Suppressor macrophage treated with lipopolysaccharide for 1 hour (primary cell): ENCODE measurements at places on chromosomes 4 and X.

GRCh38 chr4:158778156-158778711 lies 9.4 kb downstream of the FNIP2 start:
- DNase-seq: peak; percentile 41

DNA sequence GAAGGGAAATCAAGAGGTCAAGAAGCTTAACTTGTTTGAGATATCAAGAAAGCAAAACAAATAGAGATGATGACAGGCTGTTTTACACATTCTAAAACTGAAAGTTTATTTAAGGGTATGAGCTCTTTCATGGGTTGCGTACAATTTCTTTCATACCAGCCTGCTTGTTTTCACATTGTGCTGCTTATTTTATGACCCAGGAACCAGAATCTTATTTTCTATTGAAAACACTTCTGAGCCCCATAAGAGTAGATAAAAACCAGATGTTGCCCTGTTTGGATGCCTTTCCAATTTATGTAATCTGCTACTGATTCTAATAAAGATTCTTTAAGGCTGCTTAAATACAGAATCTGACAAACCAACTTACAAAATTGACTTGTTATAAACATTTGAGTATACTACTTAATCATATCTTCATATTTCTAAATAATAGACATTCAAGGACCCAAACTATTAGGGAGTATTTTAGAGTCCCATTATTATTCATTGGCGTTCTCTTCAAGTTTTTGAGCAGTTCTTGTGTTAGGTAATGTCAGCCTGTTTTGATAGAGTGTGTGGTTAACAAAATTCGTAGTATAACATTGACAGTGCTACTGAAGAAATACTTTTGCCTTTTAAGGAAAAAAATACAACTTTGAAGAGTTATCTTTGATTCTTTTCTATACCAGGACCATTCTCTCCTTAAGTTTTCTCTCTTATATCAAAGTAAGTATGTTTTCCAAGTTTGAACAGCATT lies 74.4 kb downstream of the PDLIM5 start:
- no peak for DNase-seq

DNA sequence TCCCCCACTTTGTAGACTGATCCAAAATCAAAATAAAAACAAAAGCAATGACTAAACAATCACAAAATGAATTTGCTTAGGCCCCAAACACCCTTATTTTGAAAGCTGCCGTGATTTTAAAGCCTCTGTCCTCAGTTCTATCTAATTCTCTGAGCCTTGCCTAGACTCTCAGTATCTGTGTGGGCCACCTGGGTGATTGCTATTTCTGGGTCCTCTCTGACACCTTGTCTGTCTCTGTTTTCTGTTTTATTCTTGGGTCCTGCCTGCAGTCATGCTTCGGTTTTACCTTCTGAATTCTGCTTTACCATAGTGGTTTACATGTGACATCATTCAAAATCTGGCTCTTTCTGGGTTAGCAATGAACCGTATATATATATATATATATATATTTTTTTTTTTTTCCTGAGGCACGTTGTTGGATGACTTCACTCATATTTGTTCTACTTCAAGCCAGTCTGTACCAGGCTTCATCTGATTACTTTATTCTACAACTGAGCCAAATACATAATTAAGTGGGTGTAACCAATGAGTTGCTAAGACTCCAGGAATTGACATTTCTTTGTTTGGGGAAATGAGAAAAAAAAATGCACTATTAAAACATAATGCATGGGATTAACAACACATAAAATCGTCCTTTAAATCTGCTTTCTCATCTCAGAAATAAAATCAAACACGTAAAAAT lies 710.7 kb upstream of the SLIT2 start:
- DNase-seq: no peak

- DNase-seq: no peak
Observed at GRCh38 chr4:15340332-15340731, 87.5 kb upstream of the C1QTNF7 start.

DNA sequence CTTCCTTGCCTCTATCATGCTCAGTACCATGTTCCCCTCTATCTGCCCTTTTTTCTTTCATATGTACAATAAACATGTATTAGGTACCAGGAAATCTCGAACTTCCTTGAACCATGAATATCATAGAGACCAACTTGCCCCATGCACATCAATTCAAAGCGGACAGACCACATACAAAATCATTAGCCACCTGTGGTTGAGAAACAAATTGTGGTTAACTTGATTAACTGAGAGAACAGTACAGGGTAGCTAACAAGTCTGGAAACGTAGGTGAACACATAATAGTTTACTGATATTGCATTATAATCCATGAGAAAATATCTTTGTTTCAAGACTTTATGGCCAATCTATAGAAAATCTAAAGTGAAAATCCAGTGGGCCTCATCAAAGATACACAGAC lies 8.2 kb downstream of the CASP3 start:
- no peak for DNase-seq

GRCh38 chr4:123399627-123400358 lies 3.2 kb downstream of the SPRY1 start:
- no peak for DNase-seq

DNA sequence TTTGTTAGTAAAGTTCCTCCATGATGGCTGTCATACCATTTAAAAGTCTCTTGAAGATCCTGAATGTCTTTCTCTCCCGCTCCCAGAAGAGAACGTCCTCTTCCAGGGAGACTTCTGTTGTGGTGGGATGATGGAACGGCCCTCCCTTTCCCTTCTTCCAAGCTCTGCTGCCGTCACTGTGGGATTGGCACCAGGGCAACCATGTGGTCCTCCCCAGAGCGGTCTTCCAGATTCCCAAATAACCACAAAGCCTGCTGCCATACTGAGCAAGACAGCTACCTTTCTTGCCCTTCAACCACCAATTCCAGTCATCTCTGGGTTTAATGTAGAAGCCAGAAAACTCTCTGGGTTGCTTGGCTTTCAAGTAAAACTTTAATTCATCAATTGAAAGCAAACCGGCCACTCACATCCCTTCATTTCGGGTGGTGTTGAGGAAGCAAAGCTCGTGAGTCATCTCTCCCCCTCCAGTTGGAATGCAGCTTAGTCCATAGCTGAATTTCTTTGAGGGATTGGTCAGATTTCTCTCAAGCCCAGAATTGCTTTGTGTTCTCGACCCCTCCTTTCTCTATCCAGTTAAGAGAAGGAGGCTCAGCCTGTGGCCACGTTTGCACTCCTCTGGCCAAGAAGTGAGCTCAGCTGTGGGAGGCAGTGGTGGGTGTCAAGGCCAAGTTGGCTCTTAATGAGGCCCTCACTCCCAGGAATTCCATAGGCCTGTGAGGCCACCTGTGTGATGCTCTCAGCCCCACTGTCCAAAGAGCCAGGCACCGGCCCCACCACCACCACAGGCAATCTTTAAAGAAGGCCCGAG lies 36.9 kb downstream of the FHDC1 start:
- DNase-seq: no peak

DNA sequence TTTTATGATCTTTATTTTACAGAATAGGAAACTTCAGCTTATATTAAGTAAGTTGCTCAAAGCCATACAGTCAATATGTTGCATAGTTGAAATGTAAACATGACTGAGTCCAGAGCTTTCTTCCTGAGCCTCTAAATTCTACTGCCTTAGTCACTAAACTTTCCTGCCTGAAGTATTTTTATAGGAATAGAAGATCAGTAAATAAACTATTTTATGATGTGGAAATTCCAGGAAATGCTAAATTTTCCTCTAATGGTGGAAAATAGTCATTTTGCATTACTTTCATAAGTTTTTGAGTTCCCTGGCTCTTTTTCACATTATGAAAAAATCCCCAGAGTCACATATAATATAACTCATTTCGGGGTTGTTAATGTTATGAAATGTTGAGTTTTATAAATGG lies 182.8 kb downstream of the BANK1 start:
- DNase-seq: peak; percentile 52

DNA sequence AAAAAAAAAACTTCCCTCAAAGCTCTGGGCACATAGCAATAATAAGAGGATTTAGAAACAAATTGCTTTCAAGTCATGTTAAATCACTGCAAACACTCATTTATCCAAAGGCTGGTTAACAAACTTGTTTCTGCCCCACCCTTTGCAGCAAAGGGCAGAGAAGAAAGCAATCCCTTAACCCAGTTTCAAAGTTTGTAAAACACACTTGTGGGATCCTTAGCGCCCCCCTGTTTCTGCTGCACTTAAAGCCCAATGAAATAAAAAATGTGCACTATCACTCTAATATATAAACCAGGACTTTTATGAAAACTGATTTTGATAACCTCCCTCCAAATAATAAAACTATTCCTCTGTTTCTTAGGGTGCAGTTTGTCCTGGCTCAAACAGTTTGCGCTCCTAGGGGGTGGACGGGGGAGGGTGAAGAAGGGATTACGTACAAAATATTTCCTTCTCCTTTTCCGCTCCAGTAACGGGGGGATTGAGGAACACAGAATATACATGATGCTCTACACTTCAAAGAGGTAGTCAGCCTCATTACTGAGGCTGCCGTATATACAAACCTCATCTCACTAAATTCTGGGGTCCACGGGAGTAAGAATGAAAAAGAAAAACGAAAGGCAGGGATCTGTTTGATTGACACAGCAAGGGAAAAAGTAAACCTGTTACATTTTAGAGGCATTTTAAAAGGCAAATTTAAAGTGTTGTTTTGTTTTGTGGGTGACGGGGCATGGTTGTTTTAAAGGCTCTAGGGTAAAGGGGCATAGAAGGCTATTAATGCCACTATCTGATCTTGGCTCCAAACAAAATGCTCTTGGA lies 3.1 kb upstream of the PCDH10 start:
- DNase-seq: no peak

GRCh38 chr4:14386196-14386595 lies 616.1 kb upstream of the CPEB2 start:
- no peak for DNase-seq

GRCh38 chr4:79082997-79083396 lies 143.8 kb upstream of the PAQR3 start:
- no peak for DNase-seq

GRCh38 chr4:10619220-10619619 lies 65.3 kb downstream of the CLNK start:
- DNase-seq: no peak
